ENCODE measurements at places on chromosomes 7 and 10. TPM values are rescaled to one million over a fixed set of nuclear protein-coding genes. Genes with fewer than 3 reads are reported as not detected.

The PTPRZ1 gene
- total RNA-seq = not detected

The TCAF2 gene
- 2.4 TPM for total RNA-seq

The CFAP46 gene
- 2.2 TPM for total RNA-seq

The UTF1 gene
- total RNA-seq = not detected

The SLC39A12 gene
- total RNA-seq = not detected
